ENCODE measurements at places on chromosomes 7 and 10. TPM values are rescaled to one million over a fixed set of nuclear protein-coding genes. Genes with fewer than 3 reads are reported as not detected.

Gene TMEM184A
- total RNA-seq = not detected

Gene GNGT1
- not detected for total RNA-seq

Gene SLC39A12
- not detected for total RNA-seq

Gene SLC16A9
- 4.9 TPM for total RNA-seq

Gene PVRIG
- not detected for total RNA-seq

Gene STK32C
- total RNA-seq = 18.9 TPM

Gene TAC1
- not detected for total RNA-seq

Gene HOGA1
- total RNA-seq = 2.5 TPM

Gene TMEM140
- total RNA-seq = 18.8 TPM

Gene CUBN
- total RNA-seq = 2.2 TPM

Gene NKX2-3
- total RNA-seq = not detected

Gene TMEM270
- not detected for total RNA-seq

Gene PPP1R9A
- total RNA-seq = 0.81 TPM

Gene MSANTD7
- 15.5 TPM for total RNA-seq

Gene LMTK2
- 7.4 TPM for total RNA-seq

Gene TEX47
- not detected for total RNA-seq

Gene ZPBP
- total RNA-seq = not detected

Gene ITIH2
- 0.06 TPM for total RNA-seq

Gene CPA5
- total RNA-seq = not detected

Gene TACR2
- total RNA-seq = 0.19 TPM

Gene MSRB2
- total RNA-seq = 15.0 TPM

Gene TMED4
- total RNA-seq = 123 TPM

Gene NPSR1
- total RNA-seq = not detected

Gene PAOX
- 5.4 TPM for total RNA-seq

Gene CUZD1
- 0.13 TPM for total RNA-seq

Gene ACHE
- not detected for total RNA-seq

Gene RGS10
- total RNA-seq = 34.9 TPM

Gene CRHR2
- not detected for total RNA-seq

Gene GPR26
- not detected for total RNA-seq

Gene ETV1
- 42.8 TPM for total RNA-seq

Gene SPDYE9
- total RNA-seq = not detected

Gene RASSF4
- 12.1 TPM for total RNA-seq

Gene FAM237B
- not detected for total RNA-seq

Gene PNPLA8
- total RNA-seq = 34.2 TPM

Gene FKBP6
- not detected for total RNA-seq

Gene CFAP69
- total RNA-seq = 6.1 TPM

Gene EEF1AKMT2
- 29.3 TPM for total RNA-seq

Gene TUBAL3
- not detected for total RNA-seq

Gene FAM241B
- total RNA-seq = 0.19 TPM

Gene ZNRF2
- 4.6 TPM for total RNA-seq

Gene MKX
- not detected for total RNA-seq

Gene TDRD1
- total RNA-seq = 1.9 TPM

Gene ITIH5
- total RNA-seq = 0.19 TPM

Gene ZSCAN25
- total RNA-seq = 8.8 TPM

Gene CC2D2B
- total RNA-seq = 0.06 TPM

Gene PAX4
- total RNA-seq = not detected

All from aortic smooth muscle cell (primary cell).